ENCODE measurements at places on chromosomes 11 and 22. TPM values are rescaled to one million over a fixed set of nuclear protein-coding genes. Genes with fewer than 3 reads are reported as not detected.

DNA sequence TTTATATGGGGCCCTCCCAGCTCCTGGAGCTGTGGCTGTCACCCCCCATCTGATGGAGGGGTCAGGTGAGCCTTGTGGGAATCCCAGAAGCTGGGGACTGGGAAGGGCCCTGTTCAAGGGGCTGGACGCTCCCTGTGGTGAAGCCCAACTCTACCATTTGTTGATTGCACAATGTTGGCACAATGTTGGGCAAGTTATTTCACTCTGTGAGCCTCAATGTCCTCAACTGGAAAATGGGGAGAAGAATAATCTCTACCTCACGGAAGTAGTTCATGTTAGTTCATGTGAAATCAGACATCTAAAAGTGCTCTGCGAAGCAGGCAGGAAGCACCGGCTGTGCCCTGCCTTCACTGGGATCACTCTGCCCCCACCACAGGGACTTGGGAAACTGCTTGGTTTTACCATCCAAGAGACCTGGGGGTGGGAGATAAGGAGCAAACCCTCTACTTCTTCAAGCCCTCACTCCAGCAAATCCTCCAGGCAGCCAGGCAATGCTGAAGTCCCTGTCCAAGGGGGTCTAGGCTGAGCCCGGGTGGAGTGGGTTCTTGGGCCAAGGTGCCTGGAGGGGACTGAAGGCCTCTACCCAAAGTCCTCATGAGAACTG is 715 bp upstream of the PRR5 start:
- no peak for DNase-seq

DNA sequence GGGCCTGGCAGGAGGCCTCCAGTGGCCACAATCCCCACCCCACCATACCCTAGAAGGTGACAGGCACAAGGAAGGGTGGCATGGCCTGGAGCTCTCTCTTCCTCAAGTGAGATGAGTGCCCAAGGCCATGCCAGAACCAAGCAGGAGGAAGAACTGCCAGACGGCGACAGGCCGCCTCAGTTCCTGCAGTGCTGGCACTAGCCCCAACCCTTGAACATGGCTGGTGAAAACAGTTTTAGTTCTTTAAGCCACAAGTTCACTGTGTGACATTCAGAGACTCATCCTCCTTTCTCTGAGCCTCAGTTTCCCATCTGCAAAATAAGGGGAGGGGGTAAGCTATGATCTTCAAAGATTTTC is 9.8 kb downstream of the CHRDL2 start:
- no peak for DNase-seq

DNA sequence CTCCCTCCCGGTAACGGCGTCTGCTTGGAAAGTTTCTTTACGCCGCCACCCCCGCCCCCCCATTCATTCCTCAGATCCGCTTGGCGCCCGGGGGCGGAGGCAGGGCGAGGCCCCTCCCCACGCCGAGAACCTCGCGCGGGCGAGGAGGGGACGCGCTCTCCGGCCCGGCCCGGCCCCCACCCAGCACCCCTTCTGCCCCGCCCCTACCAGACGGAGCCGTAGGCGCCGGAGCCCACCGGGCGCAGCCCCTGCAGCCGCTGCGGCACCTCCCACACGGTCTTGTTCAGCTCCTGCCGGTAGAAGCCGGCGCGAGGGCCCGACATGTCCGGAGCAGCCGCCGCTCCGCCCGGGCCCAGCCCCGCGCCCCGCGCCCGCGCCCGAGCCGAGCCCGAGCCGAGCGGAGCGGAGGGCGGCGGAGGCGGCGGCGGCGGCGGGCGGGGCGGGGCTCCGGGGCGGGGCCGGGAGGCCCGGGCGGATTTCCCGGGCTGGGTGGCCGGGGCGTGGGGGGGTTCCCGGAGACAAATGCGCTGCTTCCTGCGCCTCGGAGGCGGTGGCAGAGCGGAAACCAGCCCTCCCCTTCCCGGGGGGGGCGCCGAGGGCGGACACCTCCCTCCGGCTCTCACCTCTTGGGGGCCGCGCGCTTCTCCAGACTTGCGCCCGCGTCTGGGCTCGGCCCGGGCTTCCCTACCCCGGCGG is at the start of gene MAPK11:
Gene MAPK11 (minus strand): TSS at position 411 of the 696 bp plus-strand sequence. CDS start 88 bp downstream, at position 323.
- no peak for DNase-seq

DNA sequence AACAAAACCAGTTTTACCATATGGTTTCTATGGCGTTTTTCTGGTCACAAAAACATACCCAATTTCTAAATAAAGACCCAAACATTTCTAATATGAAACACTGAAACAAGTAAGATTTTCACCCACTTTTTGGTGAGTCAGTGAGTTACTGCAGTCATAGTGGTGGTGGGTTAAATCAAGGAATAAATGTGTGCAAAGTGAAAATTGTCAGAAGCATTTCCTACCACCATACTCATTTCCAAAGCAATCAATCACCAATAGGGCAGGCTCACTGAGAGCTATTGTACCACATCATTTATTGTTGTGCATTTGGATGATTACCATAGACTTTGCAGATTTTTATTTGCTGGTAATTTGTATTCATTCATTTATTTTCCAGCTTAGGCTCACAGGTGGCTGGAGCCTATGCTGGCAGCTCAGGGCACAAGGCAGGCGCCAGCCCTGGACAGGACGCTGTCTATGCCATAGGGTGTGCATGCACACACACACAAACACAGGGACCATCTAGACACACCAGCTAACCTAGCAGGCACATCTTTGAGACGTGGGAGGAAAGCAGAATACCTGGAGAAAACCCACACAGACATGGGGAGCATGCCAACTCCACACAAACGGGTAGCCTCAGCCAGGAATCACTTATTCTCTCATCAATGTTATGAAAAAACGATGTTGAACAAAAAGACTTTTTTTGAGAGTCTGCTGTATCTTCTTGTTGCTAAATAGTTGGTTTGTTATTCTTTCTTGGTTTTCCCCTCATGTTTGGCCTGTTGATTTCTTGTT is 5.1 kb downstream of the FAM118B start:
- no peak for DNase-seq

GRCh38 chr11:1936781-1937615 is 10.1 kb upstream of the MRPL23 start:
- DNase-seq = no peak

- no peak for DNase-seq
These were observed 4.0 kb upstream of the OR56A3 start for GRCh38 chr11:5937868-5938602.

- no peak for DNase-seq
These were observed 1.8 kb upstream of the CHKB start for GRCh38 chr22:50584106-50585096.

DNA sequence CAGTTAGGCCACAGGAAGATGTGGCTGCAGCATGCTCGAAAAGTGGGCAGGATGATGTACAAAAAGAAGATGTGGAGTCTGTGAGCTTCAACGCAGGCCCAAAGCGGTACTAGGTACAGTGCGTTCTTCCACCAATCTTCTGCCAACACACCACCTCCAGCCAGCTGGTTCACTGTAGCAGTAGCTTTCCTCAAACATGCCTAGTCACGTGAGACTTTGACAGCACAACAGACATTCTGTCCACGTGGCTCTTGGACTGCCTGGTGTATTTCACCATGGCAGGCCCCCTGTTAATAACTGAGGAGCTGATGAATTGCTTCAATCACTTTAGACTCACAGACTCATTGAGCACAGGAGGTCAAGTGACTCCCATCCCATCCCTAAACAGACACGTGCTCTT is 14.1 kb downstream of the SYN3 start:
- DNase-seq = no peak

GRCh38 chr11:10243896-10244575 is 50.0 kb downstream of the SBF2 start:
- DNase-seq = no peak

DNA sequence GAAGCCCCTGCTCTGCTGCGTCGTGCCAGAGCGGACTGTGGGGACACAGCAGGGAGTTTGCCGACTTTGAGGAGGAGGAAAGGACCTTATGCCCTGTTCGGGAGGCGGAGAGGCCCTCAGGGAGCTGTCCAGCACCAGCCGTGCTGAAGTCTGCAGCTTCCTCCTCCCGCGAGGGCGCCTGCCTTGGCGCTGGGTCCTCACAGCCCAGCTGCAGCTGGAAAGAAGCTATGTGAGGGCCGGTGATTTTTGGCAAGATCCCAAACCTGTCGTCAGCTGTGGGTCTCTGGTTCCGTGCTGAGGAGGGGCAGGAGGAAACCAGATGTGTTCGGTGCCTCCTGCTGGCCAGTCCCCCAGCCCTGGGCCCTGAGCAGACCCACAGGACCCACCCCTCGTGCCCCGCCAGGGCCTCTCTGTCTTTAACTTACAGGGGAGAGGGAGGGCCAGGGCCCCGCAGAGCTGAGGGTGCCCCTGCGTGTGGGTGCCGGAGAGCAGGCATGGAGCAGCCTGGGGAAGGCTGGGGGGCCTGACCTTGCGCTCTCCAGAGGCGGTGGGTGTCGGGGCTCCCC is 12.0 kb downstream of the BRSK2 start:
- DNase-seq = peak; percentile 28

- no peak for DNase-seq
These were observed 11.7 kb downstream of the CERK start for GRCh38 chr22:46726066-46726985.

- no peak for DNase-seq
These were observed 1.4 kb downstream of the ANO5 start for GRCh38 chr11:22194306-22194705.

DNA sequence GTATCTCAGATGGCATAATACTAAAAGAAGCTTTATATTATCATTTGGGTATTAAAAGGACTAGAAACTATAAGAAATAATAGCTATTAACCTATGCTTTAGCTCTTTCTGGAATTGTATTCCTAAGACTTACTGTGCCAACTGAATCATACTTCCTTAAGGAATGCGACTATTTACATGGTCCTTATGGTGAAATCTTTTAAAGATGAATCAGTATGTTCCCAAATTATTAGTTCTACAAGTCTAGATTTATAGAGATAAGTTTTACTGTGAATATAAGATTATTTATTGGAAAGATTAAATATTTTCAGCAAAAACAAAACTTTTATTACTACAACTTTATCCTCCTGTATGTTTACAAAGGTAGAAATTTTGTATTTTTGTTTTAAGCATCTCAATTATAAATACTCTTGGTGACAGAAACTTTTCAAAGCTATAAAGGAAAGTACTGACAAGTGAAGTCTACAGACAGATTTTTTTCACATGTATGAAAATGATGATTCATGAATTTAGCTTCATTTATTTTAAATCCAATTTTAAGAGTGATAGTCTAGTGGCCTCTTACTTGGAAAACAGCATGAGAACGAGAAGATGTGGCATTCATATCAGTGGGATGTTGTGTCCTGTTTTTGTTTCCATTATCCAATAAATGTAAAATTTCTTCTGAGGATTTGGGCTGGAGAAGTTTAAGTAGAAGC is 17.8 kb downstream of the KIF18A start:
- DNase-seq = no peak

DNA sequence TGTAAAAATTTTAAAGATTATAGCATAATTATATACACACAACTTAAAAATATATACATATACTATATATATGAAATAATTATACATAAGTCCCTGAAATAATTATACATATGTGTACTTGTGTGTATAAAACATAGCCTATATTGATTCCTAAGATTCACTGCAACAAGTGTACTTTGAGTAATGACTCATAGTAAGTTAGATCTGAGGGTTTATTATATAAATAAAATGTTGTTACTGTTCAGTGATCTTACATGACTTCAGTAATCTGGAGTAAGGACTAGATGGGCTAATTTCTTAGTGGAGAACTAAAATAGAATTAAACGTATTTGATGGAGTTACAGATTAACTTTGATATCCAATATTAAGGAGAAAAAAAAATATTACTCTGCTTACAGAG is 350.5 kb downstream of the CNTN5 start:
- no peak for DNase-seq

GRCh38 chr11:119974467-119974866 is 163.4 kb downstream of the TRIM29 start:
- peak; percentile 34 for DNase-seq

DNA sequence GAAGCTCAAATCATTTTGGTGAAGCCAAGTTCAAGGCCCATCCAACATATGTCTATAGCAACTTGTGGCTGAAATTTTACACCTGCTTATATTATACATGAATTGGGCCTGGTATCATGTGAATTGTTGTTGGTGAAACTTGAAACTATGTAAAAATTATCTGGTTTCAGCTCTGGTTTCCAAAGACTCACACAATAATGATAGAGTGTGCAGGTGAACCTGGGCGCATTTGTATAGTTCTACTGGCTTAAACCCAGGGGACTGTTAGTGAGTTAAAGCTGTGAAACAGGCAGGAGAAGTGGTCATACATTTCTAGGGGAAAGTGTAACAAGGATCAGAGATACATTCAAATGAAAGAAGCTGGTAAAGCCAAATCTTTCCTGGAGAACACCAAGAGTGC is 627.3 kb downstream of the METTL15 start:
- no peak for DNase-seq

GRCh38 chr11:57357856-57358255 is 19.7 kb downstream of the P2RX3 start:
- peak; percentile 69 for DNase-seq

DNA sequence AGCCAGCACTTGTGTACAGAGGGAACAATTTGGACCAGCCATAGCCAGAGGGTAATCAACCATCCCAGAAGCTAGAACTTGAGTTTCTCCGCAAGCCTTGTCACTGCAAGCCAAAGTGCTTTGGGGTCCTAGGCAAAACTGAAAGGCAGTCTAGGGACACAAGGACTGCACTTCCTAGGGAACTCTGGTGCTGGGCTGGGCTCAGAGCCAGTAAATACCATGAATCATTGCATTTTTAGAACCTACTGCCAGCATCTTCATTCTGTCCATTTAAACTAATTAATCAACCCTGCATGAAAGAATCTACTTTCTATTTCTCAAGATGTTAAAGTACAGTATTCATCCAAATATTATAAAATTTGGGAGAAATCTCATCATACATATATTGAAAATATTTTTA is 20.0 kb downstream of the PATE3 start:
- no peak for DNase-seq

DNA sequence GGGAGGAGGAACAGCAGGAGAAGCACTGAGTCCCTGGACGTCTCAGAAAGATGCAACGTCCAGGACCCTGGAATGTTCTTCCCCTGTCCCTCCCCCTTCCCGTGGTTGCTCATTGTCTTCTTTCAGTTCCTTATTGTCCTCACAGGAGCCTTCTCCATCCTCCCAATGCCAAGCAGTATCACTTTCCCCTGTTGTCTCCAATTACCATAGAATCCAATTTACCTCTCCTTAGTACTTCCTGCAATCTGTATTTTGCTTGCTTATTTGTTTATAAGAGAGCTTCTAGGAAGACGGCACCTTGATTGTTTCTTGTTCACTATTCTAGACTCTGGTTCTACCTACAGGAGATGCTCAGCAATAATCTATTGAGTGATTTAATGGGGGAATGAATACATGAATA is 1273.7 kb downstream of the LRRC4C start:
- DNase-seq = no peak

DNA sequence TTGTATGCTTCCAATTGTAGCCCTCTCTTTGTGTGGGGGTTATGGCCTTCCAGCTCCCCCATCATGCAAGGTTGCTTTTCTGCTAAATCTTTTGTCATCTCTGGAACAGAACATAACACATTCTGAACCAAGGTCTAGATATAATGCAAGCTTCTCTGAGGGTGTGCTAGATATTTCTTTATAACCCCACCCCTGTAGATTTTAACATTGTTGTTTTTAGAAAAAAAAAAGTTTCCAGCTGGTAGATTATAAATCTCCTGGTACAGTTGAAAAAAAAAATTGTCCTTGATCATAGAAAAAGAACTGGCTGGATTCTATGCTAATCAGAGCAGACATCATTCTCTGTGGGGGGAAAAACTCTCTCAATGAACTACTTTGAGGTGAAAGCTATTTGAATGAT is 363.3 kb downstream of the METTL15 start:
- no peak for DNase-seq

The CTSC gene
- total RNA-seq = 111 TPM

The OR2AT4 gene
- not detected for total RNA-seq

The ATG13 gene
- total RNA-seq = 57.4 TPM

The VSIG10L2 gene
- 0.39 TPM for total RNA-seq

The DBX1 gene
- not detected for total RNA-seq

The PRSS23 gene
- total RNA-seq = 22.1 TPM

Data from skin of body (tissue), 3 donors.